D721Med (cell line): ENCODE measurements at places on chromosomes 11 and 22.

GRCh38 chr22:25749420-25750169 is 7.6 kb downstream of the MYO18B start:
- no peak for DNase-seq

DNA sequence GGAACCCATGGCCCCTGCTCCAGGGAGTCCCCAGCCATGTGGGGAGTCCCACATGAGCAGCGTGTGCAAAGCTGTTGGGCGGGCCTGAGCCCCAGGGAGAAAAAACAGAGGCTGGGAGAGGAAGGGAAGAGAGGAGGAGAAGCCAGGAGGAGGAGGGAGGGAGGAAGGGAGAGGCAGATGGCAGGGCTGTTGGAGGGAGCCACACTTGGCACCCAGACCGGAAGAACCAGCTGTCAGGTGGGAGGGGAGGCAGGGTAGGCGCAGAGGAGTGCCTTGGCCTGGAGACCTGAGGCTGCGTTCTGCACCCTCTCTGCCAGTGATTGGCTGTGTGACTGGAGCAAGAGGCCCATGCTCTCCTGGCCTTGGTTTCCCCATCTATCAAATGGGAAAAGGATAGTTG is 6.7 kb downstream of the SYNGR1 start:
- DNase-seq = no peak

- DNase-seq = no peak
These were observed 2.0 kb downstream of the PDGFD start for GRCh38 chr11:104161751-104162450.

DNA sequence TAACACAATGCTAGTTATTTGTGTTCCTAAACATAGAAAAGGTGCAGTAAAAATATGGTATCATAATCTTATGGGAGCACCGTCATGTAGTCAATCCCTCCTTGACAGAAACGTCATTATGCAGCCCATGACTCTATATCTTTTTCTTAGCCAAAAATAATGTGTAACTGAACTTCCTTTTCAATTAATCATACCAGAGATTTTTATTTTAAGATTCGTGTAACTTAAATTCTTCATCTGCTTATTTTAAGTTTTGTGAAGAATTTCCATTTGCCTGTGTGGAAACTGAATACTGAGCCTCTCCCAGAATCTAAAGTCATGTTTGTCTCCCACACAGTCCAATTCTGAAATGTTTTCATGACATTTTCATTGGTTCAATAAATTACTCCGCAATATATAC is 699.1 kb downstream of the KCNA4 start:
- no peak for DNase-seq

DNA sequence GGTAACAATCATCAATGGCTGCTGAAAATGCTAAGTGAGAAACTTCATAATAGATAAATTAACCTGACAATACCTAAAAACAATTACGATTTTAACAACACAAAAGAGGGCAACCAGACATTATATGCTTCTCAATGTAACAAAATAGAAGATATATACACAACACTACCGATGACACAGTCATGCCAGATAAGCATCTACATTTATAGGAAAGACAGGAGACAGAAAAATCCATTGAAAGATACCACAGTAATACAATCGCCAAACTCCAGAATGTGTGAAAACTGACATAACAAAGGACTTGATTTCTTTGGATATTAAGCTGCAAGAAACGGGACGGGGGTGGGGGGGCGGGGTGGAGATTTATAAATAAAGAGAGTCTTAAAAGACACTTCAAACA is 28.3 kb downstream of the USP28 start:
- DNase-seq = no peak

DNA sequence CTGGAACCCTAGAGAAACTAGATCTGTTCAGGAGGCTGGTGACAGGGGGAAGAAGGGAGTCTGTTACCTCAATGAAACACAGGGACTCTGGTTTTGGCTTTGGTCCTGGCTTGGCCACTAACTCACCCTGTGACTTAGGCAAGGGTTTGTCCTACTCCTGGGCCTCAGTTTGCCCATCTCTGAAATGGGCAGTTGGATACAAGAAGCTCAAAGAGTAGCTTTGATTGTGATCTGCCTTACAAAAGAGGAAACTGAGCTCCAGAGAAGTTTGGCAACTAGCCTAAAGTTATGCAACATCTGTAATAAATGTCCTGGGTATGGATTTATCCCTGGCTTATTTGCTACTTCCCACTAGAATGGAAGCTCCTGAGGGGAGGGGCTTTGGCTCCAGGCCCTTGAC is 24.0 kb upstream of the LMO1 start:
- no peak for DNase-seq

DNA sequence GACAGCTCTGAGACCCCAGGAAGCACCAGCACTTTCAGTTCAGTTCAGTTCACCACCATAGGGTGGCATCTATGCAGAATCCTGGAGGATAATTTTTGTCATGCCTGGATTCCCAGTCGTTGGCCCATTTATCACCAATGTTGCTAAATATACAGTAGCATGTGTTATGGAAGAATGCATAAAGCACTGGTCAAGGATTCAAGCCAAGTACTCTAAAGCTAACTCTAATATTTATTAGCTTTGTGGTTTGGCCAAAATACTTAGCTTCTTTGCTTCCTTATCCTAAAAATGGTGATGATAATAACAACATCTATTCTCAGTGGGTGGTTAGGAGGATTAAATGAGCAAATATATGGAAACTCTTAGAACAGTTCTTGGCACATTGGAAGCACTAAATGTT is 294.7 kb upstream of the ZC3H12C start:
- DNase-seq = no peak

DNA sequence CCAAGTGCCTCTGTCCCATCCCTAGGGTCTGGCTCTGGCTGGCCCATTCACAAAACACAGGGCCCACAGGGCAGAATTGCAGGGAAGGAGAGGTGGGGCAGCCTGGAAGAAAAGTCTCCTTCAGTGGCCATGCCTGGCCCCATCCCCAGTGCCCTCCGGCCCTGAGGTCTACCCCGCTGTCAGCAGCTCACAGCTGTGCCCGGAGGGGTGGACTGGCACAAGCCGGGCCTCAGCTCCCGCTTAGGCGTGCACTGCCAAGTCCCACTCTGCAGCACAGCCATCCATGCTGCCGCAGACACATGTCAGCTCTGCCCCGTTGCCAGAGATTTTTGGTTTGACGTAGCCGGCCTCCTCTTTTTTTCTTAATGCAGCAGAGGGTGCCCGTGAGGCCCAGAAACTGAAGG is 3.9 kb upstream of the SCN2B start:
- DNase-seq = no peak

- no peak for DNase-seq
These were observed 7.1 kb downstream of the THYN1 start for GRCh38 chr11:134246100-134246499.

DNA sequence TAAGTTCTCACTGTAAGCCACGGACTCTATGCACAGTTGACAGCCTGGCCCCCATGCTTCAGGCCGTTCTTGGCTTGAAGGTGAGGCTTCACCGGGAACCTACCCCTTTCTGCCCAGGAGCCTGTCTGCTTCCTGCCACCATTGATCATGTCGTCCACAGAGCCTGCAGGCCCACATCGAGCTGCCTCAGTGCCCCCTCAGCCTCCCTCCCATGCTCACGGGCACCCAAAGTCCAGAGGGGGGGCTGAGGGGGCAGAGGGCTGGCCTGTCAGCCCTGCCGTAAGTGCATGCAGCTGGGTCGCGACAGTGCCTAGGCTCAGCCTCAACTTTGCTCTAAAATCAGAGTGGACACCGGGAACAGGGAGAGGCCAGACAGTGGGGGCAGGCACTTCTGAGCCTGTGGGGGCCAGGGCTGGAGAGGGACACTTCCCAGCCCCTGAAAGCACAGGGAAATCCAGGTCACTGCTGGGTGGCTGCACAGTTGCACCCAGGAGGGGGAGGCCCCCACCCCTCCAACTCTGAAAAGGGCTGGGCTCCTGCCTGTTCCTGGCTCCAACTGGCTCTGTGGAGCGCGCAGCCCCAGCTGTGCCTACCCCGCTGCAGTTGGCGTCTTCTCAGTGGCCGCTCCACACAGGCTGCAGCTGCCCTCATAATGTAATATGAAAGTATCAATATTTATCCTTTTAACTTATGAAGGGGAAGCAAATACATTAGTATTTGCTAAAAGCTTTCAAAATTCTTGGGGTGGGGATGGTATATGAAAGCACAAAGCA is 598.6 kb downstream of the DLG2 start:
- DNase-seq = no peak

- no peak for DNase-seq
These were observed 55.2 kb downstream of the NECTIN1 start for GRCh38 chr11:119673759-119674336.

DNA sequence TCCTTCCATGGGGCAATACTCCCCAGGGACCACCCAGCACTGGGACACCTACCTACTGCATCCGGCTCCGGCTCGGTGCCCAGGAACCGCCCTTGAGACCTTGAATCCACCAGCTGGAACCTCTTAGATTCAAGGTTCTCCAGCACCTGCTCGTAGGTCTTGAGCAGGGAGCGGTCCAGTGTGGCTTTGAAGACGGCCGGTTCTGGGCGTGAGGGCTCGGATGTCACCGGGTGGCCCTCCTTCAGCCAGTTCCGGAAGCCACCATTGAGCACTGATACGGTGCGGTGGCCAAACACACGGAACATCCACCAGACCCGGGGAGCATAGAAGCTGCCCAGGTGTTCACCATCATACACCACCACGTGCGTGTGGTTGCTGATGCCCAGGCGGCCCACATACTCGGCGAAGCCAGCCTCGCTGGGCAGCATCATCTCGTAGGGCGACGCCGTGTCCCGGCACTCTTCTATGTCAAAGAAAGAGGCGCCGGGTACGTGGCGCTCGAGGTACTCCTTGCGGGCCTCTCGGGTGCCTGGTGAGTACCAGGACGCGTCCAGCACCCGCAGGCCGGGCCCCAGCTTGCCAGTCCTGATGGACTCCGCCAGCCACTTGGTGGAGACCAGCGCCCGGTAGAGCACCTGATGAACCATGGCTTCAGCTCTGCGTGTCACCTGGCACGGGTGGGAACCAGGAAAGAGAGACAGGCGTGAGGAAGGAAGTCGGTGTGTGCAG is 997 bp downstream of the TST start:
- DNase-seq = no peak
